Dermis microvascular lymphatic vessel endothelial cell (primary cell): ENCODE measurements at places on chromosomes 4 and X.

DNA sequence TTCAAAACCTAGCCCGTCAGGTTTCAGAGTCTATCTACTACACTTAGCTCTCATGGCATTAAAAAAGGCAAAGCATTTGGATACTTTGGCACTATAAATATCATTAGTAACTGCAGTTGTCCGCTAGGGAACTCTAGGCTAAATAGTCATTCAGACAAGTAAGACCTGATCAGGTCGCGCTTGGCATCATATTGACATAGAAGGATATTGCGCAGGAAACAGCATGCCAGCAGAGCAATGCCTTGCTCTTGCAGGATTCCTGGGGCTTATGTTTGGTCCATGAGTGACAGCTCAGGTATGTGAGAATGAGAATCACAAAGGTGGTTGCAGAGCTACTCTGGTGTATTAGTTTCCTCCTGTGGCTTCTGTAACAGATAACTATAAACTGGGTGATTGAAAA lies 62.7 kb downstream of the KDM6A start:
- no peak for DNase-seq

DNA sequence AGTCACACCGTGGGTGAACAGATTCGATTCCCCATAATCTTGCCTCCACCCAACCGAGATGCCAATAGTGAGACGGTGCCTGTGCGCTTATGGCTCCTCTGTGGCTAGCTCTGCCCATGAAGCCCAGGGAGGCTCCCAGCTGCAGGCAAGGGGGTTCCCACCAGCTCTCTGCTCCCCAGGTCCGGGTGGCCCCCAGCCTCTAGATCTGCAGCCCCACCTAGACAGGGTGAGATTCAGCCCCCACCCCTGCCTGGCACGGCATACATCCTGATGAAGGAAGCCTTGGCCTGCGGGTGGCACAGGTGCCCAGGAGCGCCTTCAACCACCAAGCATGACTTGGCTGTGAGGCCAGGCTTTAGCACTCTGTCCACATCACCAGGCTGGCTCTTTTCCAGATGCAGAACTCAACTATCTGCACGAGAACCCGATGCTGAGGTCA lies 40.6 kb downstream of the WDR1 start:
- DNase-seq = no peak

DNA sequence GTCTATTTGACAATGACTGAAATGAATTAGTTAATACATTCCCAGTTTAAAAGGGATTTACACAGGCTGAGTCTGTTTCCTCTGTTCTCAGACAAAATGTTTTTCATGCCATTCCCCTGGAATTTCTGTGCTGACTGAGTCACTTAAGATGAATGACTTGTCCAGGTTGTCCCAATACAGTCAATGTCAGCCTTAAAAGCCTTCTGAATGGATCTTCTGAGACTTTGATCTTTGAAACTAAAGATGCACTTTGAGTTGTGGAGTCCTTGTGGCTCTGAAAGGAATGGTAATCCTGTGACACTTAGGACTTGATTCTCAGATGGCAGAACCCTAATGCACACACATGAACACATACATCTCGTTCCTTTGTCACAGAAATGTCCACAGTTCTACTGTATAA lies 622.2 kb upstream of the GRID2 start:
- no peak for DNase-seq

DNA sequence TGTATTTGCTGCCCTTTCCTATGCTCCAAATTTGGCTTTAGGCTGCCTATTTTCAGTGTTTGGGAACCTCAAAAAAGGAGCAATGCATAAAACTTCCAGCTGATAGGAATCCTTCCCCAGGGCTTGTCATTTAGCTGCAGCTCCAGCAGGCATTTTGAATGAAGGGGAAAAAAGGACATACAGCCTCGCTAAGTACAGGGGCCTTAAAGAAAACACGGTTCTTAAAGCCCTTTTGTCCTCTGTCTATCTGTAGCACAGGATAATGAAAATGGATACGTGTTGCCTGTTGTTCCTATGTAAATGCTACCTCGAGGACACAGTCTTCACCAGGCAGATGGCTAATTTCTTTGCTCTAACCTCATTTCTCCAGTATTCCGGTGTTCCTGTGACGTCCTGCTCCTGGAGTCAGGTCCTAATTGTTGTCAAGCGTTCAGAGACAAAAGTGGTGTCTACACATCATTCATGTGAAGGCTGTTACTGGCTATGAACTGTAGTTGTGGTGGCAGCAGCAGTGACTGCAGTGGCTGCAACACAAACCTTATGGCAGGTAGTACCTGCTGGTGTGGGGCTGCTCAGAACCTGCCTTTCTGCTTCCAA lies 117.4 kb downstream of the MGST2 start:
- no peak for DNase-seq
